Aorta (tissue), 5 donors: ENCODE measurements at places on chromosomes 12 and 14.

GRCh38 chr14:90111895-90112534, 50.2 kb downstream of the KCNK13 start:
- DNase-seq = no peak

DNA sequence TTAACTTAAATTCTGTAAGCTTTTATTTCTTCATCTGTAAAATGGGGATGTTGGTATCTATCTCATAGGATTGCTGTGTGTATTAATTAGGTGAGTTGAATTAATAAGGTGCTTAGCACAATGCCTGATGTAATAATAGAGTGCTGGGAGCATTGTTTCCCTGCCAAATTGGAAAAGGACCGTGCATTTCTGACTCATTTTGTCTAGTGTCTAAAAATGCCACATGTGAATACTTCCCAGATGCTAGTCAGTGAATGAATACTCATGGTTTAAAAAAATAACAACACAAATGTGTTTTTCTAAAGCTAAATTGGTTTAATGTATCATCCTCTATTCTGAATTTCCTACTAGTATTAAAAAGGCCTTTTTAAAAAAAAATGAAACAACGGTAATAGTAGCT, 45.4 kb upstream of the NEDD1 start:
- DNase-seq = no peak

DNA sequence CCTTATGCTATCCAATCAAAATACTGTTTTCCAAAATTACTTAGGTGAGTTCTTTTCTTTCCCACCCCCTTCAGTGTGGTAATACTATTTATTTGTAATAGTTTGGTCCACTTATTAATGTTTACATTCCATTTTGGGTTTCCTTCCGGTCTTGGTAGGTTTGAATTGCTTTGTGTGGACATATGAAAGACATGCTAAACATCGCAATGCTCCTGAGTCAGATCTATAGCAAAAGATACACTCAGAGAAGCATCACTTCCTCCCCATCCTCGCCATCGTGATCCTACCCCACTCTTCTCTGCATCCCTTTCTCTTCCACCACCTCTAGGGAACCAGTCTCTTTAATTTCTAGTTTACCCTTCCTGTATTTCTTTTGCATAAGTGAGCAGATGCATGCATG, 30.0 kb downstream of the TUNAR start:
- DNase-seq = no peak

GRCh38 chr12:27971606-27972005, 927 bp downstream of the PTHLH start:
- no peak for DNase-seq

- DNase-seq = no peak
These were observed 25.4 kb downstream of the BCL11B start for GRCh38 chr14:99246536-99247097.

- DNase-seq = no peak
These were observed 2.0 kb downstream of the RAN start for GRCh38 chr12:130873825-130874224.

GRCh38 chr12:70609739-70610491, 27.3 kb downstream of the PTPRB start:
- peak; percentile 66 for DNase-seq
